Jurkat, Clone E6-1 (cell line): ENCODE measurements at places on chromosomes 2 and 18.

DNA sequence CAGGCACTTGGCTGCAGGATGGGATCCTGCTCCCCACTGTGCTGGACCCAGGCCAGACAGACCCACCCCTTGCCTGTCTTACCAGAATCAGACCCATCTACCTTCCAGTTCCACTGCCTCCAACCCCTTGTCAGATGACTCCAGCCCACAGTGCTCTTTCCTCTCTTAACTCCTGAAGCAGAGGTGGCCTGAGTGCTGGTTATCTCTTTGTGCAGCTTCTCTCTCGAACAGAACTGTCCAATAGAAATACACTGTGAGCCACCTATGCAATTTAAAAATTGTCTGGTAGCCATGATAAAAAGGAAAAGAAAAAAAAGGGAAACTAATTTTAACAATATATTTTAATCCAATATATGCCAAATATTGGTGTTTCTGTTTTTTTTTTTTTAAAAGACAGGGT lies 160.2 kb upstream of the SMAD2 start:
- DNase-seq = no peak

DNA sequence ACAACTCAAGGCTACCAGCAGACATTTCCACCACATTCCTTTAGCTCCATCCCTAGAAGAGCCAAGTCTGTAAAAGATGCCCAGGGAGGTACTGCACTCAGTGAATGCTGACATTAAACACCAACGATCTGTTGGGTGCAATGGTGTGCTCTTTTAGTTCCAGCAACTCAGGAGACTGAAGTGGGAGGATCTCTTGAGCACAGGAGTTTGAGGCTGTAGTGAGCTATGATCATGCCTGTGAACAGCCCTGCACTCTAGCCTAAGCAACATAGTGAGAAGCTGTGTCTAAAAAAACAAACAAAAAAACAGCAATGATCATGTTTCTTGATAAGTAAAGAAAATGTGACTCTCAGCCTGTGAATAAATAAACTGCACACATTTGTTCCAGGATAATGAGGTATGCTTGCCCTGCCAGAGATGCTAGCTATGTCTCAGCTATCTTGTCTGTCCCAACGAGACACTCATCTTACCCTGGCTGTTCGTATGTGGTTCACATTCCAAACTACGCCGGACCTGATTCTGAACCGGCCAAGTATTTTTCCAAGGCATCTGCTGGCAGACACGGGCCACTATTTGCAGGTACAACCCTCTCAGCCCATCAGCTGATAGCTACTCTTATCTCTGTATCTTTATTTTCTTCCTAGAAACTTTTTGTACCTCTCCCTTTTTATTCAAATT lies 21.8 kb downstream of the TMEM182 start:
- no peak for DNase-seq

DNA sequence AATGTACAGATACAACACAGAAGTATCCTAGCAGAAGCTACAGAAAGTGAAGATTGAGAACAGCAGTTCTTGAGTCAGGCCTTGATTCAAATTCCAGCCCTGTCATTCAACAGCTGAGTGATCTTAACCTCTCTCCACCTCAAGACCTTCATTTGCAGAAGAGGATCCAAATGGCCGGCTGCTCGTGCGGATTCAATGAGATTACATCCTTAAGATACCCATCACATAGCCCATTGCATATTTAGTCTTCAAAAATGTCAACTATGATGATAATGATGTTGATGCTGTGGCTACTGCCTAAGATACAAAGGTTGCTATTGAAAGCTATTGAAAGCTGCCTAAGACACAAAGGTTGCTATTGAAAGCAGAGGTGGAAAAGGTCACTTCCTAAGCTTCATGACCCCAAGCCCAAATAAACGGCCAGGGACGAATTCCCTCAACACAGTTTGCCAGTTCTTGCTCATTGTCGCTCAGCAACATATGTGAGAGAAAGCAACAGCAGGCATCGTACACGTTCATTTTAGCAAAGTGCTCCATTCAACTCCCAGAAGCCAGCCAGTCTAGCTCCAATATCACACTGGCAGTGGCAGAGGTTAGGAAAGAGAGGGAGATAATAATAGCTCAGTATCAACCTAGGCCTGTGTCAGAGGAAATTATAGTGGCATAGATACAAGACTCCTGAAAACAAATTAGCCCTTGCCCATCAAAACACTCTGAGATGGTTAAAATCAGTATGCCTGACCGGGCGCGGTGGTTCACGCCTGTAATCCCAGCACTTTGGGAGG lies 36.1 kb downstream of the MRPL35 start:
- no peak for DNase-seq

DNA sequence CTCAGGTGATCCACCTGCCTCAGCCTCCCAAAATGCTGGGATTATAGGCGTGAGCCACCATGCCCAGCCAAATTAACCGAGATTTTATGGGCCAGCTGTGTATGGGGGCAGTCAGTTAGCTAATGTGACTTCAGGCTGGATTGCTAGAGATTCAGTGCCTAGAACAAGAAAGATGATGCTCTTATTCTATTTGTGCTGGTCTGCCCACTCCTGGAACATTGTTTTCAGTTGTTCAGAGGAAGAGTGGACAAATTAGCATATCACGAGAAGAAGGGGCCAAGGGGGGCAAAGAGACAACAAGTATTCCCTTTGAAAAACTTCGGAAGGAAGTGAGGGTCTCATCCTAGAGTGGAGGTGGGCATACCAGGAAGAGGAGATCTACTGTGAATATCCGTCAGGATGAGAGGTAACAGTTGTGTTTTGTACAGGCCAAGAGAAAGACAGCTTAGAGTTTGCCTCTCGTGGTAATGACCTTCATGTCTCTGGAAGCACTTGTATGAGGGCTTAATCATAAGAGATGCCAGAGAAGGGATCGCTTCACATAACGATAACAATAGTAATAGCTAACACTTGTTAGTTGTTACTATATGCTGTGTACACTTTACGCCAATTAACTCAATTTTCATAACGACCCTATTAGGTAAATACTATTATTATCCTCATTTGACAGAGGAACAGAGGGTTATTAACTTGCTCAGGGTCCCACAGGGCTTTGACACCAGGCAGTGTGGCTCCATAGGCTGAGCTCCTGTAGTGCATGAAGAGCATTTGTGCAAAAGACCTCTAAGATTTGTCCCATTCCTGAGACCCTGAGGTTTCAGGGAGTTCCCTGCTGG lies 138.3 kb downstream of the DDX1 start:
- DNase-seq = no peak

- DNase-seq = no peak
Measured at GRCh38 chr2:229243890-229244560, 27.1 kb downstream of the PID1 start.

GRCh38 chr2:46302005-46302695 lies 4.9 kb downstream of the EPAS1 start:
- no peak for DNase-seq

DNA sequence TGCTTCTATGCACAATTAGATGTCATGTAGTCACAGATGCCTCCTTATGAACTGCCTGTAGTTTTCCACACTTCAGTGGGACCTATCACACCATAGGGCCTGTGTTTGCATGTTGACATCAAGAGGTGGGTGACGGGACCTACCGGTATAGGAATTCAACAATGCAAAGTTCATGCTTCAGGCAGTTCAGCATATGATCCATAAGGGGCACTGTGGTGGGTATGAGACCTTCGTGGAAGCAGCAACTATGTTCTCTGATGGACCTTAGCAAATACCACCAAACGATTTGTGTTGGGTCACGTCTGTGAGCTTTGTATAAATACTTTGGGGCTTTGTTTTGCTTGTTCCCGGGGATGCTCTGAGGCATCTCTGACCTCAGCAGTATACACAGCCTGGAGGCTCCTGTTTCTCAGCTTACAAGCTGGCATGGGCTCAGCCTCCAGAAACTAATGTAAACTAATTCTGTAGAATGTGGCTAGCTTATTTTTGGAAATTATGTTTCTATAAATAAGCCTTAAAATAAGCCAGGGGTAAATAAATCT lies 111.6 kb downstream of the DTNA start:
- peak; percentile 12 for DNase-seq

GRCh38 chr2:17104454-17104853 lies 413.8 kb downstream of the RAD51AP2 start:
- no peak for DNase-seq

- DNase-seq = peak; percentile 45
Measured at GRCh38 chr2:38076710-38077430, 919 bp upstream of the CYP1B1 start.

GRCh38 chr2:36812196-36812595 lies 115.7 kb downstream of the VIT start:
- no peak for DNase-seq

DNA sequence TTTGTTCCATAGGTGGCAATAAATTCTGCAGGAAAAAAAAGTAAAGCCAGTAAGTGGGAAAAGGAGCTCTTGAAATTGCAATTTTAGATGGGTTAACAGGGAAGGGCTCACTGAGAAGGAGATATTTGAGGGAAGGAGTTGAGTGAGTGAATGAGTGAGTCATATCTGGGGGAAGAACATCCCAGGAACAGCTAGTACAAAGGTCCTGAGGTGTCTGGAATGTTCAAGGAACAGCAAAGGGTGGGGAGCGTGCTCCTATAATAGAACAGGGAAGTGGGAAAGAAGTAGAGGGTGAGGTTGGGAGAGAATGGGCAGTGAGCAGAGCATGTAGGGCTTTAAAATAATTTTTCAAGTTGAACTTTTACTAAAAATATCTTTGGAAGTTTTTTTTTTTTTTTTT lies 68.0 kb upstream of the PSME4 start:
- DNase-seq = no peak

DNA sequence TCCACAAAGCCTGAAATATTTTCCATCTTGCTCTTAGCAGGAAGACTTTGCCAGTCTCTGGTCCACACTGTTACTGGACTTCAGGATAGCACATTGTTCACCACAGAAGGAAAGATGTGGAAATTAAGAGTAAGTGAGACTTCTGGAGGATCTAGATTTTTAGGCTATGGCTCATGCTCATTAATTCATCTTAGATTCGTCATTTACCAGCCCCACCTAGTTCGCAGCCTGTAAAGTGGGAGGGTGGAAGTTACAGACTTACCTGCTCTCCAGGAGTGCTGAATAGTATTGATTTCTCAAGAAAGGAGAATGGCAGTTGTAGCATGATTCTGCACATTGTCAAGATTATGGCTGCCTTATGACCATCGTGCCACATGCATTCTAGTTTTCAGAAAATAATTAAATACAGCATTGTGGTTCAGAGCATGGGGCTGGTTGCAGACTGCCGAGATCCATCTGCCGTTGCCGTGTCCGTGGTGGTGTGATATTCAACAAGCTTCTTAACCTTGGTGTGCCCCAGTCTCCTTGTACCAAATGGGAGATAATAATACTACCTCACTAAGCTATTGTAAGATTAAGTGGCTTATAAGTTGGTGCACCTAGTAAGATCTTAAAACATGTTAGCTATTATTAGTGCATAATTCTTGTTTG lies 56.8 kb downstream of the RNF144A start:
- no peak for DNase-seq

DNA sequence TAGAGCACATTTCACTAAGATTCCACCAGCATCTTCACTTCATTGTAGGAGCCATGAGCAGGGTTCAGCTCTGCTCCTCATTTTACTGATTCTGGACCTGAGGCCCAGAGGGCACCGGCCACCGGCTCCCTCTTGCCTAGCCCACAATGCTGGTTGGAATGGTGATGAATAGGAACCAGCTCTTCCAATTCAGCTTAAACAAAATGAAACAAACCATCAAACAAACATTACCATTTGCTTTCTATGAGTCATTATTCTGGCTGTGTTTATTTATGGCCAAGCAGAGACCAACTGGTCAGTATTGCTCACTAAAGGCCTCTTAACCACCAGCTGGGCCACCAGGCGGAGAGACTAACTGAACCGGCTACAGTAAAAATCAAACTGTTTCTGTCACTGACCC lies 176.7 kb downstream of the MTX2 start:
- DNase-seq = no peak

DNA sequence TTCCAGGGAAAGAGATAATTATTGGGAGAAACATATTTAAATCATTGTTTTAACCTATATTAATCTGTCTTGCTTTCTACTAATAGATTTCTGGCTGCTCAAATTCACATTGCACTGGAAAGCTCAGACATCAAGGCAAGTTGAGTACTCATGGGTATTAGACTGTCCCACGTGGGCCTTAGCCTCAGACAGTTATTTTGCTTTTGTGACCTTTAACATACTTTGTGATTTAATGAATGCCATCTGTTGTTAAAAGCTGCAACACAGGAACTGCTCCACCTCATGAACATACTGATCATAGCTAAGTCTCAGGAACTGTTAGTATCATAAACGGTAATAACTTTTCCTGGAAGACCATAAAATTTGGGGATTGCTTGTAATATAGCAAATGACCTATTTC lies 2.7 kb upstream of the LCT start:
- DNase-seq = no peak

DNA sequence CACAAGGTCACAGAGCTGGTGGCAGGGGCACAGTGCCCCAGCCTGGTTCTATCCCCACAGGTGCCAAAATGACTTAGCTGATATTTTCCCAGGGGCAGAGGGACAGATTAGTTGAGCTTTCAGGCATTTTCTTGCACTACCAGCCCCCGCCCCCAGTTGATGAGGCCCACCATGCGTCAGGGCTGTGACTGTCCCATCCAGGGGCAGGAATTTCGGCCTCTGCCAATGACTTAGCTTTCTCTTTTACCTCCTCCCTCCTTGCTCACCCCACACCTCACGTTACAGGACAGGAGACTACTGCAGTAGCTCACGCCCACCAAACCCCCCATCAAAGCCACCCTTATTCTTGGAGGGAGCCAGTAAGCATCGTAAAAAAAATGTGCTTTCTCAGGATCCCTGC lies 31.5 kb downstream of the MRO start:
- no peak for DNase-seq

- DNase-seq = peak; percentile 67
Measured at GRCh38 chr18:75249672-75250470, 39.3 kb downstream of the TSHZ1 start.

DNA sequence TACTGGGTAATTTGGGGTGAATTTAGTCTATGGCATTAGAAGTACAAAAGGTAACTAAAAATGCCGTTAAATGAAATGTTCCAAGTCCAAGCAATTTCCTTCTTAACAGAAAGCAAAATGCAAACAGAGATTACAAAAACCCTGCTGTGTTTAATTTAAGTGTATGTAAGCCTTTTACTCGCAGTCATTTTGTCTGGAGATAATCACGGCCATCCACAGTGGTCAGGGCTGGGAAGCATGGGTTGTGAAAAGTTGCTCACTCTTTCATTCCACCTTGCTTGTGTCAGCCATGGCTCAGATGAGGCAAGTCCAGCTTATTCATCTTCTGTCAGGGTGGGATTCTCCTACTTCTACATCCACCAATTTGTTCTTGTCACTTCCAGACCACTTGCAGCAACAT lies 983.6 kb upstream of the ZEB2 start:
- no peak for DNase-seq

DNA sequence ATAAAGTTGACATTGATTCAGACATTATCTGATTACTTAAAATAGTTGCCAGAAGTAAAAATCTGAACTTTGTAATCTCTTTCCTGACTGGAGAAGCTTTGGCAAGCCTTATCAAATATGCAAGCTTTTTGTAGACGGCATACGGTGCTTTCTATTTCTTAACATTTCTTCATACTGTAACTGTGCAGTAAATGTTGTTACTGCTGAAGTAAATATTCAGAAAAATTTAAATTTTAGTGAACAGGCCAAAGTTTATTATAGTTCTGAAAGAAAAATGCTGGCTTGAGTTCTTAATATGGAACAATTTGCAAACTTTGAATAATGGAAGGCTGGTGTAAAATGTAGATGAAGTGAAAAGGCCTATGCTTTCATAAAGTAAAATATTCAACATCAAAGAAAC lies 1.8 kb downstream of the TTN start:
- DNase-seq = no peak

- DNase-seq = no peak
Measured at GRCh38 chr18:24910221-24910620, 441.7 kb downstream of the ZNF521 start.

GRCh38 chr2:239579524-239580198 lies 178.8 kb upstream of the HDAC4 start:
- DNase-seq = no peak
